ENCODE measurements at places on chromosomes 2 and 18. TPM values are rescaled to one million over a fixed set of nuclear protein-coding genes. Genes with fewer than 3 reads are reported as not detected.

DNA sequence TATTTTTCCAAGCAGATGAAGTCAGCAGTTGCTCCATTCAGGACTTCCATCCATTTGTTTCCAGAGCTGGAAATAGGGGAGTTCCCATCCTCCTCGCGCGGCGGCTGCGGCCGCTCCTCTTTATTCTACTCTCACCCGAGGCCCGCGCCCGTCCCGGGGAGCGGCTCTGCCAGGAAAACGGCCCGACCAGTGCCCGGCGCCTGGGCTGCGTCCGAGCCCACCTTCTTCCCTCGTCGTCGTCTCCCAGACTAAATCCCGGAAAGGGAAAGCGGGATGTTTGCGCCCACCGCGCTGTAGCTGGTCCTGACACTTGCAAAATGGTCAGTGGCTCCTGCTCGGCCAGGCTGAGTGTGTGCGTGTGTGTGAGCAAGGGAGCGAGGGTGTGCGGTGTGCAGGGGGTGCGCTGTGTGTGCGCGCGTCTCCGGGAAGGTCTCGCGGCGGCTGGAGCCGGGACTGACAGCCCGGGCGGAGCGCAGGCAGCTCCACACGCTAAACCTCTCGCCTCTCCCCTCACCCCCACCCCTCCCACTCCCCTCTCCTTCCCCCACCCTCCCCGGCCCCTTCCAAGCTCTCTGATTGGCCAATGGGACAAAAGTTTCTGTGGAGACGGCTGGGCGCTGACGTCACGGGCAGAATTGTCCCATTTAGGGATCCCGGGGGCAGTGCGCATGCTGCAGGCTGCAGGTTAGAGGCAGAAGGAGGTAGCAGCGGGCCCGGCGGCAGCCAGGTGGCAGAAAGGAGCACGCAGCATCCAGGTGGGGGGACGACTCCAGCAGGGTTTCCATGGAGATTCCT lies at the start of gene NOL4:
Gene NOL4 (minus strand): TSS at position 491 of the 795 bp plus-strand sequence. CDS start 1,660 bp downstream, outside the sequence.
- DNase-seq: no peak

GRCh38 chr2:129923265-129924091 lies 56.0 kb upstream of the RAB6C start:
- peak; percentile 39 for DNase-seq

DNA sequence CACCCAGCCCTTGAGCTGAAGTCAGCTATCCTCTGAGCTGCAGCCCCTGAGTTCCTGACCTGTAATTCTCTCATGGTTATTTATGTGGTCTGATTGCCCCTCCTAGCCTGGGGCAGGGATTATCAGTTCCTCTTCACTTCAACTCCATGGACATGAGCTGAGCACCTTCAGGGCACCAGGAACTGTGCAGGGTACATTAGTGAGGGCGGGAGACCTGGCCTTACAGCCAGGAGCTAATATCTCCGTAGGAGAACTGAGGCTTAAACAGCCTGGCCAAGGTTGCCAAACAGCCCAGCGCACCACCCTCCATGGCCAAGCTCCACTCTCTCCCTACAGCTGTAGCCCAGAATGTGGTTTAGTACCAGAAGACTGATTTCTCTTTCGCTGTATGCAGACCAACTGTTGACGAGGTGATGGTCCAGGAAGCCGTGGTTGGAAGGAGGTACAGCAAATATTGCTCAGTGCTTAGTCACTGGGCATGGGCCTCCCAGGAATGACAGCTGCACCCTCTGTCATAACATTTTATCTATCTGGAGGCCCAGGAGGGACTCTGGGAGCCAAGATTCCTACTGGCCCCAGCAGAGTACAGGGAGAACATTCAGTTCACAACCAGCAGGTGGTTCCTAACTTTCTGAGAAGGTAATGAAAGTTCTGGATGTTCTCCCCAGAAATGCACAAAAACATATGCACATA lies 228.7 kb upstream of the SIX2 start:
- DNase-seq: peak; percentile 98

DNA sequence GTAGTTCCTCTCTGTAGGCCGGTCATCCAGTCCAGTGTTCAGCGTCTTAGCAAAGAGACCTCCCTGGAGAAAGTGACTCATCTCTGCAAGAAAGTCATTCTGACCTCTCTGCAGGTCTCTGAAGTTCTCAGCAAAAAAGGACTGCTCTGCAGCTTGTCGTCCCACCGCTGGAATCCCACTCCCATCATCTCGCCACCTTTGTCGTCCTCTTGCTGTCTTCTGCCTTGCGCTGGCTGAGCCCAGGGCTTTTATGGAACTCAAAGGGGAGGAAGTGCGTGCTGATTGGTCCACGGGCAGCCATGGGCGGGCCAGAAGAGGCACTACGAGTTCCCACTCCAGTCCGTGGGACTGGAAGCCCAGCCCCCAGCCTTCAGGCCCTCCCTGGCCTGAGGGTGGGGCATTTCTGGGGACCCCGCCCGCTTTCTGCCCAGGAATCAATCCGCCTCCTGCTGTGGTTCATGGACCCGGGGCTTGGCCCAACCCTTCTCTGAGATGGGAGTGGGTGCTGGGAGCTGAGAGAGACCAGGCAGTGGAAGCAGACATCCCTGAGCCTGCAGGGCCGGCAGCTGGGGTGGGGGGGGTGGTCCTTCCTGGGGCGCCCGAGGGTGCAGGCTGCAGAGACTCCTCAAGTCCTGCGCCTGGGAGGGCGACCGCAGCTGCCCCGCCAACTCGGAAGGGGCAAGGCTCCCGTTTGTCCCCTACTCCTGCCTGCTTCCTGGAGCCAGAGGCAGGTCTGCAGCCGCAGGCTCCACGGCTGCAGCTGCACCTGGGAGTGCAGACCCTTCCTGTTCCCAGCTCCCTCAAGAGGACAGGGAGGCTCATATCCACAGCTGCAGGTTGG lies 660.7 kb upstream of the RAB6C start:
- peak; percentile 60 for DNase-seq

DNA sequence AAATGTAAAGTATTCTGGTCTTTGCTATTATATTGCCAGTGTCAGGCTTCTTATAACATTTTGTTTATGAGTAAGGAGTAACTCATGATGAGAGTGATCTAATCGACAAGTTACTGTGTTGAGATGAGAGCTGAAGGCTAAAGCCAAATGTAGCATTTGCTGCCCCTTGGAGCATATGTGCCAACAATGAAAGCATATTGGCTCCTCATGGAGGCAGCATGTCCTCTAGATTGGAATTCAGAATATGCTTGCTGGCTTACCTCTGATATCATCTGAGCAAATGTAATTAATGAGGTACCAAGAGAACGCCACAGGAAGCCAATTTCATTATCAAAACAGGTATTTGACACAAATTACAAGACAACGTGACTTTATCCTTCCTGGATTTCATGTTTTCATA lies 781.1 kb upstream of the FSHR start:
- no peak for DNase-seq

DNA sequence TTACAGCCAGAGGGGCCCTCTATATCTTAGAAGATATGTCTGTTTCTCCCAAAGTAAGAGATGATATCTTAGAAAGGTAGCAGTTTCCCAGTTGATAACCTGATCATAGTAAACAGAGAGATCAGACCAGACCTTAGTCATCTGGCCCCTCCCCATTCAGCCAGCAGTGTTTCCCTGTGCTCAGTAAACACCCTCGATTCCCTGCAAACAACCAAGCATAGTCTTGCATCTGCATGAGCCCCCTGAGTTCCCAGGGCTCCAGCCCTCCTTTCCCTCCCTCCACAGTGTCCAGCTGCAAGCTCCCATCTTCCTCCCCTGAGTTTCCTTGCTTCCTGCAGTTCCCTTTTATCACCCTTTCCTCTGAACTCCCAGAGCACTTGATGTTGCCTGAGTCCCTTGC lies 20.3 kb downstream of the NRP2 start:
- no peak for DNase-seq

DNA sequence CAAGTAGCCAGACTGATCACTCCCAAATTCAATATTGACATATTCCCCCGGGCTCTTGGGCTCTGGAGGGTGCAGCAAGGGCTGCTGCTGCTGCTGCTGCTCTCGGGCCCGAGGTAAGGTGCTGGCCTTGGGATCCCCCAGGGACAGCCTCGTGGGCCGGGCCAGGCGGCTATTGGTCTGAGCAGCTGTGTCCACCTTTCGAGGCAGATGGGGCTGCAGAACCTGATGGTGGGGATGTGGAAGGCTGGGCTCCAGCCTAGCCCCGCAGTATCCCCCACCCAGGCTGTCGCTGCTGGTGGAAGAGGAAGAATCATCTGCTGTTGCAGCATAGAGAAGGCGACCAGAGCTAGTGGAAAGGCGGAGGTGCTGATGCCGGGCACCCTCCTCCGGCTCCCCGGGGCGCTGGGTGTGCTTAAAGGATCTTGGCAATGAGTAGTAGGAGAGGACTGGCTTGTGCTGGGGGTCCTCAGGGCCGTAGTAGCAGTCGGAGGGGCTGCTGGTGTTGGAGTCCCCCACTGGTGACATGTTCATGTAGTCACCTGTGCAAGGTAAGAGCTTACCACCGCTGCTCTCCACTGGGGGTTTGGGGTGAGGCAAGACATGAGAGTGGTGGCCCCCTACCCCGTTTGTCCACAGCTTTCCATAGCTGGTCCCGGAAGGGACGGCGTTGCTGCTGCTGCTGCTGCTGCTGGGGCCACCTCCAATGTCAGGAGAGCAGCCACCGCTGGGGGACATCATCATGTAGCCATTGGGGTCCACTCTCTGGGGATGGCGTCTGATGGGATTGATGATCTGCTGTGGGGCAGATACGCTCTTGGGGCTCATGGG lies 3.4 kb downstream of the IRS1 start:
- no peak for DNase-seq

- peak; percentile 56 for DNase-seq
These were observed 1.7 kb downstream of the MAP2 start for GRCh38 chr2:209425471-209426071.

- peak; percentile 67 for DNase-seq
These were observed 21.1 kb upstream of the KLHL29 start for GRCh38 chr2:23363831-23364230.

DNA sequence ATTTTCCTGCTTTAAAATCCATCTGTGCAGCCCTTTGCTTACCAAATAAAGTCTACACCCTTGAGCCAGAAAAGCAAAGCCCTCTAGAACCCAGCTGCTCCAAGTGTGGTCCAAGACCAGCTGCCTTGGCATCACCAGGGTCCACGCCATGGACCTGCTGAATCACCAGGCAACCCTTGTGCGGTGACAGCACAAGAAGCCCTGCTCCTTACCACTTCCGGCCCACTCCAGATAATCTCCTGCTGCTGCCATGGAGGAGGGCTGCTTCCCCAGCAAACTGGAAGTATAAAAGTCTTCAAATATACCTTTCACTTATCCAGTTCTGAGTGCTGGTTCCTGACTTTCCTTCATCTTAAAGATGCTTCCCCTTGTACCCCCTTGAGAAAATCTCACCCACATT lies 106.0 kb upstream of the PKDCC start:
- peak; percentile 79 for DNase-seq

GRCh38 chr2:177808984-177809809 lies 263.4 kb downstream of the PDE11A start:
- DNase-seq: no peak

- no peak for DNase-seq
These were observed 7.8 kb downstream of the DOK6 start for GRCh38 chr18:69408522-69408921.

GRCh38 chr18:69830189-69830588 lies 117.5 kb downstream of the CD226 start:
- DNase-seq: no peak

DNA sequence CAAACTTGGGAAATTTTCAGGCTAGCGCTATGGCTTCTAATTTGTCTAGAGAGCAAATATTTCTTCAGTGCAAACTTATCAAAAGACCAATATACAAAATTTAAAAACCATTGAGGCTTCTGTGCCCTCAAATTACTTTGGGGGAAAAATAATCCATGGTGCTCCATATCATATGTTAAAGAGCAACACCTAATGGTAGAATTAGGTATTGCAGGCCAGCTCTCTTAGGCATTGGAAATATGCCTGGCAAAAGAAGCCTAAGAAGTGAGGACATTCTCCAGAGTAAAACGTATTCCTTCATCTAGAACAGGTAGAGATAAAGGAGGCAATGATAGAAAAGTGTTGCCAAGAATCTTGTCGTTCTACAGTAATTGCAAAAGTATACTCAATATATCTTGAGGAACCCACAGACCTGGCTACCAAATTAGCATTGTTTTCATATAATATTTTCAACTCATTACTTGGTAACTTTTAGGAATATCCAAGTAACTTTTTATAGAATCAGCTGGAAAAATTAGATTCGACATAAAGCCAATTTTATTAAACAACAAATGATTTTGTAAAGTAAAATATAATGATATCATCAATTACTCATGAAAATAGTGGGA lies 401.1 kb downstream of the BCL11A start:
- peak; percentile 9 for DNase-seq

DNA sequence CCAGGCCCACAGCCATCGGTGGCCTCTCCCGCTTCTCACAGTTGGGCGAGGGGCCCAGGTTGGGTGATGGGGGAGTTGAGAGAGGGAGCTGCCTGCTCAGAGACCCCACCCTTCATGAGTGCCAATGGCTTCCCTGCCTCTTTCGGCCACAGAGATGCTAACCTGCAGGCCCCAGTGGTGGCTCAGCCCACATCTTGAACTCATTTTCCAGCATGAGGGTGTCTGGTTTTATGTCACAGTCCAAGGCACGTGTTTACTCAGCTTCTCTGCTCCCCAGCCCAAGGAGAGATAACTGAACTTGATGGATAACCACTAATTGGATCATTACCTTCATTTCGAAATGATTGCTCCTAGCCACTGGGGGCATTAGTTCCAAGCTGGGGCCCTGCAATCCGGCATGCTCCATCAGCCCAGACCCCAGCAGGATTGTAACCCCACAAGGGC lies 45.9 kb upstream of the SIX2 start:
- DNase-seq: peak; percentile 16

DNA sequence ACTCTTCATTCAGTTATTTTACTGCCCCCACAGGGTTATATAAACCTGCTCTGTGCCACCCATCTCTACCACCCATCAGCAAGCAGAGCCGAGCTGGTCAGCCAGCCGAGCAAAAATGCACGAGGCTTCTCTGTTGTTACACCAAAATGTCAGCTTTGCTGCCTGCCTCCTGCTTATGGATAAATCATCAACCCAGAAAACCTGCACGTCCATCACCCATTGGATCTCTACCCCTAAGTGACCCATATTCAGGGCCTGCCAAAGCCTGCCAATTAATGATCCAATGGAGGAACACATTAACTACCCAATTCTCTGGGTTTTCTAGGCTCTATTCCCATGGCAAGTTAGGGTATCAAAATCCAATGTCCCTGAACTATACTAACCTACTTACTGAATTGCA lies 365.5 kb upstream of the ACVR2A start:
- no peak for DNase-seq

DNA sequence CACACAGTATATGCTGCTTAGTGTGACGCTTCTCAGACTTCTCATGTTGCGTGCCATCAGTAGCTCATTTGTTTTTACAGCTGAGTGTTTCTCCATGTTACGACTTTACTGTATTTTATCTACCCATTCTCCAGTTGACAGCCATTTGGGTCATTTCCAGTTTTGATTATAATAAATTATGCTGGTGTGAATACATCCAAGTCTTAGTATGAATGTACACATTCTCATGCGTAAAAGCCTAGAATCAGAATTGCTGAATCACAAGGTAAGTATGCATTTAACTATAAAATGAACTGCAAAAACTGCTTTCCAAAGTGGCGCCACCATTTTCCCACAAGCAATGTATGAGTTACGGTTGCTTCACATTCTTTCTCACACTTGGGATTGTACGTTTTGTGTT lies 184.2 kb upstream of the SLC35G4 start:
- no peak for DNase-seq

The TUBA4B gene
- total RNA-seq: not detected

The CD28 gene
- total RNA-seq: not detected

The ST8SIA3 gene
- total RNA-seq: not detected

The FSIP2 gene
- 0.78 TPM for total RNA-seq

The DES gene
- total RNA-seq: 0.60 TPM

The POTEJ gene
- total RNA-seq: not detected

The ZSWIM2 gene
- total RNA-seq: not detected

The FAM117B gene
- 1.2 TPM for total RNA-seq

The ANKRD62 gene
- total RNA-seq: not detected

The NTSR2 gene
- not detected for total RNA-seq

Measured in RPMI7951 (cell line).